ENCODE measurements at places on chromosomes 7 and 10.

DNA sequence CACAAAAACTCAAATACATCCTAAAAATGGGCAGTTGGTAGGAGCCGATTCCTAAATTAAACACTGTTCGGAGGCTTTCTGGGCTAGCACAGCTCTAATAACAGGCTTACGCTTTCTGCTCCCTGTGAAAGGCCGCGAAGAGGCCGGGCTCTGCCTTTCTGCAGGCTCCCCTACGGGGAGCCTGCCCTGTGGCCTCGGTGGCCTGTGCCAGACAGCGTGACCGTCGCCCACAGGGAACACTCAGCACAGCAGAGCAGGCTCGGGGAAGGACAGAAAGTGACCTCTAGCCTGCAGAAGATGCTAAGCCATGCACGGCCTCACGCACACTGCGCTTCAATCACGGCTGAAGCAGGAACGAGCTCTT lies 64.2 kb downstream of the DIP2C start:
- DNase-seq: no peak

DNA sequence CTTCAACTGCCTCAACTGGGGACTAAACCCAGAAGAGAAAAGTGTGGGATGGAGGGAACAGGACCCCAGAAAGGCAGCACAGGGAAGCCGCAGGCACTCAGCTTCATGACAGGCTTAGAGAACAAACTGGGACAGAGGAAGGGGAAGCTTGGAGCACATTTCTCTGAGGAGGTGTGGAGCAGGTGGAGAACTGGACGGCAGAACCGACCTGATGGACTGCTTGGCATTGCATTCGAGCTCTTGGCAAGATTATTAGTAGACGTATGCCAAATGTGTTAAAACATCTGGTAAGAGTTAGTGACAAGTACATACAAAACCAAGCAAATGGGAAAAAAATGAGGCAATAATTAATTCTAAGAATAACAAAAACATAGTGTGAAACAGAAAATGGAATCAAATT lies 335.7 kb downstream of the SFMBT2 start:
- DNase-seq: no peak

- DNase-seq: no peak
Observed at GRCh38 chr10:53754596-53755250, 982.1 kb upstream of the MBL2 start.

GRCh38 chr10:62939698-62940097 lies 123.5 kb upstream of the EGR2 start:
- no peak for DNase-seq

DNA sequence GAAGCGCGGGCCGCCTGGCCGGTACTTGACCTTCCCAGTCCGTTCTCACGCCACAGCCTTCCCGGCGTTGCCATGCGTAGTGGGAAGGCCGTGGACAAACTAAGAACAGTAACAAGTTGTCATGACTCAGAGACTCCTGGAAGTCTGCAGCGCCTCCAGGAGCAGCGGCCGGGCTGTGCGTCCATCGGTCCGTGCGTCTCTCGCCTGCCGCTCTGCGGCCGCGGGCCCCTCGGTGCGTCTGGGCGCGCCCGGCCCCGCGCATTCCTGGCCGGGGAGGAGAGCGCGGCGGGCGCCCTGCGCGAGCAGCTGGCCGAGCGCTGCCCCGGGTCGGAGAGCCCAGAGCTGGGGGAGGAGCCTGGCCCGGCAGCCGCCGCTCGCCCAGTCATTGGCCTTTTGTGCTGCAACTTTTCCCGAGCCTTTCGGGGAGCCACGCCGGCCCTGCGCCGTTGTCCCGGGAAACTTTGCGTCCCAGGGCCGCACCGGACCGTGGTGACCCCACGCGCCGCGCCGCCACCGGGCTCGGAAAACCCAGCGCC lies 123.7 kb downstream of the TACC2 start:
- DNase-seq: peak; percentile 98

- no peak for DNase-seq
Observed at GRCh38 chr10:523925-524324, 165.5 kb downstream of the DIP2C start.

All from adipocyte (in vitro differentiated cells).